ENCODE measurements at places on chromosomes 12 and 14.

DNA sequence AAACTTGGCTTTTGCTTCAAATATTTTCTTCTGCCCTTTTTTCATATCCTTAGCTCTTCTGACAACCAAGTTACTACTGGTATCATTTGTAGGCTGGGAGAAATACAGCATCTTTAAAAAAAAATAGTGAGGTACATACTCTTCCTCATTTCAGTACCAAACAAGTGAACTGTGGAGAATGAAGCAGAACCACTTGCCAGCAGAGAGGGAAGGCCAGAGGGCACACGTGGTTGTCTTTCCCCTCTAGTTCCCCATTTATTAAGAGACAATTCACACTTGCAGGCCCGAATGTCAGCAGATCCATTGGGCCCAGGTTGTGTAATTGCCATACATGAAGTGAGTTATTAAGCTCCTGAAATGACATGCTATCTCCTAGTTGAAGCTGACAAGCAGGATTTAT lies 3.2 kb downstream of the SUSD6 start:
- no peak for DNase-seq

- DNase-seq = peak; percentile 42
Measured at GRCh38 chr12:6960593-6961277, 9.6 kb downstream of the PTPN6 start.

- DNase-seq = no peak
Measured at GRCh38 chr12:112151766-112152541, 26.6 kb downstream of the TRAFD1 start.

DNA sequence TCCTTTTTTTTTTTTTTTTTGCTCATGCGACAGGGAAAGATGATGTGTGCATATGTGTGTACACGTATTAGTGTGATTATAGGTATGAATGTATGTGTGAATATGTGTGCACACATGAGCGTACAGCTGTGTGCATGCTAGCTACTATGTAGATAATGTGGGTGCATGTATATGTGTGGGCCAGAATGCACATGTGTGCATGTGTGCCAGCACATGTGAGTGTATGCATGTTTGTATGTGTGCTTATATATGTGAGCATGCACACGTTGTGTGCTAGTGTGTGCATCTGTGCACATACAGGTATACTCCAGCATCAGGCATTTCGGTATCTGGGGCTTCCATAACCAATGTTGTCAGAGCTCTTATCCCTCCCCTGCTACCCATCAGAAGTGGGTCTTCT lies 541.1 kb downstream of the AACS start:
- no peak for DNase-seq

GRCh38 chr14:20742132-20742531 lies 3.6 kb upstream of the EDDM3A start:
- DNase-seq = no peak

DNA sequence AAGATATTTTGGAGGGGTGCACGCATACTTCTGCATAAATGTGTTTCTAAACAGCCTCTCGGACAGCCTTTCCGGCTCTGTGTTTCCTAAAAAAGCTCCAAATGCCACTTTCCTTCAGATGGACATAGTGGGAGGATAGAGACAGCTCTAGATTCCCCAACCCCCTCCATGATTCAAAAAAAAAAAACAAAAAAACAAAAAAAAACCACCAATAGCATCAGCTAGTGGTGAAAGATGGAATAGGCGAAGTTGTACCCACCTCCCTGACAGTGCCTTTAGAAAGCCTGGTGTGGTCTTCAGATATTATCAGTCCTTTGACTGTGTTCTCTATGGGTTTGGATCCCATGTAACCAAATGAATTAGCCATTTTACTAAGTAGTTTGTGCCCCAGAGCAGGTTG lies 94.1 kb downstream of the PHETA1 start:
- DNase-seq = no peak

- DNase-seq = no peak
Measured at GRCh38 chr12:98610596-98610995, 17.1 kb downstream of the SLC25A3 start.

DNA sequence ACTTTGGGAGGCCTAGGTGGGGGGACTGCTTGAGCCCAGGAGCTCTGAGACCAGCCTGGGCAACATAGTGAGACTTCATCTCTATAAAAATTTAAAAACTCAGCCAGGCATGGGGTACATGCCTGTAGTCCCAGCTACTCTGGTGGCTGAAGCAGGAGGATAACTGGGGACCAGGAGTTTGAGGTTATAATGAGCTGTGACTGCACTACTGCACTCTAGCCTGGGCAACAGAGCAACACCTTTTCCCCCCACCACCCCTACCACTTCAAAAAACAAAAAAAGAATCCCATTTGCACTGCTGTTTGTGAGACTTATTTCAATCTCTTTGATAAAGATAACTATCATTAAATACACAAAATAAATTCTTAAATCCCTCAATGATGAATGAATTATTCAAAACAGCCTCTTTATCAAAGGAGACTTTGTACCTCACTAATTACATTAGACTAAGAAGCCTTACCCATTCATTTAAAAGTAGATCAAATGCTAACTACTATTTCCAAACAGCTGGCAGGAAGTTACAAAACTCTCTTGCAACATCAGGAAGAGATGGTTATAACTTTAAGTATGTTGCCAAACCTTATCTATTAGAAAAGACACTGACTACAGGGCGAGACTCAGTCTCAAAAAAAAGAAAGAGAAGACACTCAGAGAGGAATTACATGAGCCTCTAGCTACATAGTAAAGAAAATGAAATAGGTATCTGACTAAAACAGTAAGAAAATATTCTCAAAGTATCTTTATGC lies 14.7 kb downstream of the BLTP3B start:
- DNase-seq = peak; percentile 47

DNA sequence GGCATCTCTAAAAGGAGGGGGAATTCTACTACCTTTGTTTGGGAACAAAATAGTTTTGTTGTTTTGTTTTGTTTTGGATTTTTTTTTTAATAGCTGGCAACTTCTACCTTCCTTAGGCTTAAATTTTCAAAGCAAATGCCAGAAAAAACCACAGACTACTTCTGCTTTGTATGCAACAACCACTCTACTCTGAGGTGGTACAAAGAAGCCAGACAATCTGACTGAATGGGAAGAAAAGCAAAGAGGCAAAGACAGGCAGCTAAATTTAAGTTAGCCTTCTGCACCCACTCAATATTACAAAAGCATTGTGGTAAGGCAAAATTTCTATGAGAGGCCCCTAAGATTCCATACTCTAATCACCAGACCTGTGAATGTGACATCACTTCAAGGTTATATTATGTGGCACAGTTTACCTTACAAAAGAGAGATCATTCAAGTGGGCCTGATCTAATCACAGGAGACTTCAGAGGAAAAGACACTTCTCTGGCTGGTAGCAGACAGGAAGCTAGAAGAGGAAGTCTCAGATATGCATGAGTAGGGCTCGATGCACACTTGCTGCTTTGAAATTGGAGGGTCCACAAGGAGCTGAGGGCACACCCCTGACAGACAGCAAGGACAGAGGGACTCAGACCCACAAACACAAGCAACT lies 566.6 kb downstream of the RPS29 start:
- DNase-seq = no peak

- no peak for DNase-seq
Measured at GRCh38 chr12:107477947-107478610, 207.5 kb upstream of the PWP1 start.

- peak; percentile 22 for DNase-seq
Measured at GRCh38 chr12:42641221-42641885, 51.8 kb upstream of the PRICKLE1 start.

DNA sequence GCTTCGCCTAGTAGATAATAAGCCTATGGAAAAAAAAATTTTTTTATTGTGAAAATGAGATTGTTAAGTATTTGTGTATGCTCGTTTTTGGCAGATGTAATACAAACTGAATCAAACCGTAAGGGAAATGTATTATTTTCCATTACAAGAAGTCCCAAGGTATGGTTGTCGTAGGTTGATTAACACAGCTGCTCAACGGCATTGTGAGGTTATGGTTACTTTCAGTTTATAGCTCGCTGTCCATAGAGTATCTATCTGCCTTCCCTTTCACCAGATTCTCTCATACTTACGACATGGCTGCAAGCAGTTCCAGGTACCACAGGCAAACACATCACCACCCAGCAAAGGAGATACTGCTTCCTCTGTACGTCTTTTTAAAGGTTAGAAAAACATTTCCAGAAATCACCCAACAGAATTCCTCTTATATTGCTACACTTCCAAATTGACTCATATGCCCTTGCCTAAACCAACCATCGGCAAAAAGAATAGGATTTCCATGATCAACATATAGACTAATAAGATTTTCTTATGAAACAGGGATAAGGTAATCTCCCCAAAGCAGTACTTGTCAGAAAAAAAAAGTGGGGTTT lies 338.6 kb downstream of the SYT1 start:
- DNase-seq = no peak

DNA sequence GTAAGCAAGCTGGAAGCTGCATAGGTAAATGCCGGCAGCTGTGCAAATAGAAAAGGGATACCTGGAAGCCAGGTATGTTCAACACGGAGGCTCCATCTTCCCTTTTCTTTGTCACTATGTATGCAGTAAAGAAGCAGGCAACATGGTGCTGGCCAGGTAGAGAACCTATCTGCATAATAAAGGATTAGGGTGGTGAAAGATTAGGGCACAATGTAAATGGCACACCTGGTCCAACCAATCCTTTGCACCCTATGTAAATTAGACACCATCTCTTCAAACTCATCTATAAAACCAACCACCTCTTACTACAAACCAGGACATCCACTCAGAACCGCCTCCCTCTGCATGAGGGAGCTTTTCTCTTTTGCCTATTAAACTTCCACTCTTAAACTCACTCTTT lies 32.3 kb downstream of the RPS29 start:
- DNase-seq = no peak

DNA sequence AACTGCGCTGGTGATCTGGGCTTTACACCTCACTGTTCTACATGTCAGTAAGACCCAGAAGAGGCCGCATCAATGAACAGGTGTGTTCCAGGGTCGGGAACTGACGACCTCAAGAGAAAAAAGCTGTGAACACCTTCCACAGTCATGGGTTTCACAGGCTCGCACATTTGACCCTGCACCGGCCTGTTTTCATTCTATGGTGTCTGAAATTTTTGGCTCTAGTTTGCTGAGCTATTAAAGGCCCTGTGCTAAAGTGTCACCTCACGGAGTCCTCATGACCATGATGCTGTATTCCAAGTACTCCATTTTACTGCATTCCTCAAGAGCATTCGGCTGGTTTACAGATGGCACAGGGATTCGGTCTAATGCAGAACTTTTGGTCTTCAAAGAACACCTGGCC lies 78.9 kb downstream of the KDM2B start:
- DNase-seq = no peak

DNA sequence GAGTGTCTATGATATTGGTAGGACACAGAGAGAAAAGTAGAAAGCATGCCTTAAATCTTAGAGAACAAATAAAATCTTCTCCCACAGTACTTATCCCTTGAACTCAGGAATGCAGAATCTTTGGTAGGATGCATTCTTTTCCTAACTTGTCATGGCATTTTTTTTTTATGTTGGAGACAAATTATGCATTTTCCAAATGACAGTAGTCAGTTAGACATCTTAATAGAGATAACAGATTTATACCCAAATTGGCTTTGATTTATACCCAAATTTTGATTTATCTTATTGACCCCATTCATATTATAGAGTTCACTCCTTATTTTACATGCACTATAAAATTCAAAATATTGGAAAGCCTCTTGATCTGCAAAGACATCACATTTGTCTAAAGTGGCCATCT lies 132.9 kb downstream of the CNTN1 start:
- peak; percentile 9 for DNase-seq

GRCh38 chr12:103852498-103852997 lies 11.5 kb upstream of the NT5DC3 start:
- no peak for DNase-seq

DNA sequence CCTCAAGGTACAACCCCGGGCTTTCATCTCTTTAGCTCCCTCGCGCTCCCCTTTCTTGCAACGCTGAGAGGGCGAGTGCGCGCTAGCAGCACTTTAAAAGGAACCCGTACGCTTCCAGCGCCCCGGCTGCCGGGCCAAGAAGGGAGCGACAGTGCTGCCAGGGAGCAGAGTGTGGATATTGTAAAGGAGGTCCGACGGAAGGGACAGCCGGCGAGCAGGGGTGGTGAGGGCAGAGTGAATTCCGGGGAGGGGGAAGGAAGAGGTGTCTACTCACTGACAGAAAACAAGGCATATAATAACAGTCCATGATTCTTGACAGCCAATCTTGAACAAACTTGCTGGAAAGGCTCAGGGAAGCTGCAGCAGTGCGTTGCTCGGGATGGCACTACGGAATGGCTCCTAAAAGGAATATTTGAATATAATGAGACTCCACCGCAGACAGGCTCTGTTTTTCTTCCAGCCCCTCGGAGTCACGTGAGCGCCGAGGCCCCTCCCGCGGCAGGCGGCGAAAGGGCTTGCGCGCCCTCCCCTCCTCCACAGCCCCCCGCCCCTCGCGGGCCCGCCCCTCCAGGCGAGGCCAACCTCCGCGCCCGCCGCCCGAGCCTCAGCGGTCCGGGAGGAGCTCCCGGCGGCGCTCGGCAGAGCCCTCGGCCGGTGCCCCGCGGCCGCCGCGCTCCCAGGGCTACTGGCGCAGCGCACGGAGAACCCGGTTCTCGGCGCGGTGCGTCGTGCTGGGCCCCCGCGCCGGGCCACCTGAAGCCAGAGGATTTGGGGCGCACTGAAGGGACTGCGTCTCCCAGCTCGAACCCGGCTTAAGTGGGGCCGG lies 3.4 kb downstream of the BMP4 start:
- DNase-seq = peak; percentile 65

- DNase-seq = no peak
Measured at GRCh38 chr12:130468186-130468585, 130.5 kb downstream of the PIWIL1 start.

GRCh38 chr12:127401005-127401404 lies 866.0 kb upstream of the TMEM132C start:
- DNase-seq = peak; percentile 84

- no peak for DNase-seq
Measured at GRCh38 chr12:93041416-93041815, 112.3 kb upstream of the EEA1 start.

Data from fibroblast of skin of right biceps (primary cell).